ENCODE measurements at places on chromosomes 16 and 17.

DNA sequence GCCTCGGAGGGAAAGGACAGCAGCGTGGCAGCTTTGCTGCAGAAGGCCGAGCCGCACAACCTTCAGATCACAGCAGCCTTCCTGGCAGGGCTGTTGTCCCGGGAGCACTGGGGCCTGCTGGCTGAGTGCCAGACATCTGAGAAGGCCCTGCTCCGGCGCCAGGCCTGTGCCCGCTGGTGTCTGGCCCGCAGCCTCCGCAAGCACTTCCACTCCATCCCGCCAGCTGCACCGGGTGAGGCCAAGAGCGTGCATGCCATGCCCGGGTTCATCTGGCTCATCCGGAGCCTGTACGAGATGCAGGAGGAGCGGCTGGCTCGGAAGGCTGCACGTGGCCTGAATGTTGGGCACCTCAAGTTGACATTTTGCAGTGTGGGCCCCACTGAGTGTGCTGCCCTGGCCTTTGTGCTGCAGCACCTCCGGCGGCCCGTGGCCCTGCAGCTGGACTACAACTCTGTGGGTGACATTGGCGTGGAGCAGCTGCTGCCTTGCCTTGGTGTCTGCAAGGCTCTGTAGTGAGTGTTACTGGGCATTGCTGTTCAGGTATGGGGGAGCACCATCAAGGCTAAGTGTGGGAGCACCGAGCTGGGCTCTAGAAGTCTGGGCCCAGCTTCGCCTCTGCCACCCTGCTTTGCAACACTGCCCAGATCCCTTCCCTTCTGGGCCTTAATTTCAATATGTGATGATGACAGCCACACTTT lies 18.6 kb downstream of the NOD2 start:
- DNase-seq: no peak

- DNase-seq: no peak
These were observed 94.1 kb upstream of the ZNF750 start for GRCh38 chr17:82933911-82934310.

DNA sequence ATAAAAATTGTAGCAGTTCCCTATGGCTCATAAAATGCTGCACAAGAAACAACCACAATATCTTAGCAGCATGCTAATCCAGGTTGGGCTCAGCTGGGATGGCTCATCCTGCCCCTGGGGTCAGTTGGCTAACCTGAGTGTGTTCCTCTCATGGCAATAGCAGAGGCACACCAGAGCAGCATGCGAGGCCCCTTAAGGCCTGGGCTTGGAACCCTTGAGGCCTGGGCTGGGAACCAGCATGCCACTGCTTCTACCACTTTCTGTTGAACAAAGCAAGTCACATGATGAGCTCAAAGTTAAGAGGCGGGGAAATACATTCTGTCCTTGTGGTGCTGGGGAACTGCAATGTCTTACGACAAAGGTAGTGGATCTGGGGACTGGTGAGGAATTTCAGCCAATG lies 154.4 kb upstream of the FOXF1 start:
- no peak for DNase-seq

DNA sequence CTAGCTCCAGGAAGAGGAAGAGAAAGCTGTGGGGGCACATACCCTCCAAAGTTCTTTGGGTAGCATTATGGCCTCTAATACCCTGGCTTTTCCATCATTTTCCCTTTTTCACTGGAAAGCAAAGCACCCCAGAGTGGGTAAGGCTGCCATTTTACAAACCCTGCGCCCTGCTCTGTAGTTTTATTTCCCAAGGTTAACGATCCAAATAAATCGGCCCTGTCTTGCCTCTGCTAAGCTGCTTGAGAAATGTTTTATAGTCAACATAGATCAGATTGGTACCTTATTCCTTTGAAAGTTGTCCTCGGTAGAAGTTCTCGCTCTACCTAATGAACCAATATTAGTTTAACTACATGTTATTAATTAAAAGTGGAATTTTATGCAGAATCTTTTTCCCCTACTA lies 328.2 kb downstream of the NPIPA8 start:
- DNase-seq: no peak

- DNase-seq: no peak
These were observed 124.1 kb downstream of the PRKCA start for GRCh38 chr17:66426397-66427033.

GRCh38 chr16:81807767-81808358 lies 28.8 kb downstream of the PLCG2 start:
- DNase-seq: no peak
